ENCODE measurements at places on chromosomes 4 and X. TPM values are rescaled to one million over a fixed set of nuclear protein-coding genes. Genes with fewer than 3 reads are reported as not detected.

AKAP4 gene
- not detected for total RNA-seq

RAB40AL gene
- total RNA-seq, result 0.78 TPM

MAGEE2 gene
- not detected for total RNA-seq

DCAF12L2 gene
- total RNA-seq, result 0.39 TPM

TAF7L gene
- 0.37 TPM for total RNA-seq

Data from subcutaneous preadipocyte (primary cell).